Fibroblast of upper back skin (primary cell): ENCODE measurements at places on chromosomes 12 and 14.

DNA sequence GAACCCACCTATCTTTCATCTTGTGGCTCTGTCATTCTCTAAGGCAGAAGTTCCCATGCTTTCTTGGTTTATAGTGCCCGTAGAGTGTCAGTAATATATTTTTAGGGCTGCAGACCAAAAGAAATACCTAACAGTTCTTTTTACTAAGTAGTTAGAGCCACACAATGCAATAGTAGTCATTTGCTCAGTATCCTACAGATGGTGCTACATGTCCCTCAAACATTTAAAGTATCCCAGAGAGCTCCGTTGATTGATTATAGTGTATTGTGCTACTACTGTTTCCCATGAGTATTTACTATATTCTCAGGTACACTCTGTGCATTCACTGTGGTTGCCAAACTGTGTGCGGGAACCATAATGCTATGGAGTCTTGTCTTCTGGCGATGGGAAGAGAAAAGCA is 4.7 kb upstream of the PLBD1 start:
- no peak for DNase-seq

- DNase-seq = no peak
Observed at GRCh38 chr14:90398315-90398839, 1.5 kb downstream of the CALM1 start.

GRCh38 chr14:24874514-24875202 is 175.3 kb downstream of the STXBP6 start:
- no peak for DNase-seq

DNA sequence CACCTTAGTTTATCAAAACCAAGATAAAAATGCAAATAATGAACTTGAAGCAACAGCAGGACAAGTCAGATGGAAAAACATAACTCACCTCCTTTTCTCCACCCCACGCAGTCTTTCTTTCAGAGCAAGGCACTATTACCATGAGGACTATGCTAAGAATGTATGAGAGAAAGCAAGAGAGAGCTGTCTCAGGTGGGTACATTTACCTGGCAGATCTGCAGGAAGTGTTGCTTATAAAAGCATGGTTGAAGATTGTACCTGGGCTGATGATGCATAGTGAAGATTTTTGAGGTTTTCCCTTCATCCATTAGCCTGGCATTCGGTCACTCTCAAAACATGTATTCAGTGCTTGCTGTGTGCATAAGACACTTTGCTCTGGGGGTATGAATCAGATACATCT is 68.8 kb upstream of the IFNG-AS1 start:
- no peak for DNase-seq

GRCh38 chr12:67761566-67761965 is 113.0 kb downstream of the DYRK2 start:
- no peak for DNase-seq

GRCh38 chr12:14326699-14327098 is 38.8 kb upstream of the ATF7IP start:
- DNase-seq = peak; percentile 12

DNA sequence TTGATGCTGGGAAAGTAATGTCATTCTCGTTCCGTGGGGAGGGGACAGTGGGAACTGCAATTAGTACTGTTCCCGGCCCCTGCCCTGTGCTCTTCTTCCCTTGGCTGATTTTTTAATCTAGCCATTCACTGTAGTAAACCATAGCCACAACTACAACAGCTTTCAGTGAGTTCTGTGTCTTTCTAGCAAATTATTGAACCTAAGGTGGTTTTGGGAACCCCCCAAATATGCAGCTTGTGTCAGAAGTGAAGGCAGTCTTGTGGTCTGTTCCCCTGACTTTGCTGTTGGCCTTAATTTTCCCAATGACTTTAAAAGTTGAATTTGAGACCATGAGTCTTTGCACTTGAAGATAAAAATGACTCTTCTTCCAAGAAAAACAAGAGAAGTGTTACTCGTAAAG is 114.3 kb upstream of the ETV6 start:
- no peak for DNase-seq

DNA sequence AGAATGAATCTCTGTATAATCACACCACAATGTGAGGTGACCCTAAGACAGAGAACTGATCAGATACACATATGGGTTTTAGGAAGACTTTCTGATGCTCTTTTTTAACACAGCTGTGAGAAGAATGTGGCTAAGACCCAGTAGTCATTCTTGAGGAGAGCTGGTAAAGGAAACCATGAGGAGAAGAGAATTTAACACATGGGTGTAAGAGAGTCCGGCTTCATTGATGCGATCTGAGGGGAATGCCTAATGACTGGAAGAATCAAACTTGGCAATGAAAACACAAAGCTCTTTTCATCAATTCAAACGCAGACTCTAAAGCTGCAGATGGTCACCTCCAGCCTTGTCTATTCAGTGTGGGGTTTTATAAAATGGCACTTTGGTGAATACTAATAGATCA is 79.3 kb downstream of the FOXA1 start:
- no peak for DNase-seq

- DNase-seq = peak; percentile 55
Observed at GRCh38 chr14:55160989-55161388, 30.4 kb downstream of the DLGAP5 start.

GRCh38 chr12:89236748-89237383 is 115.4 kb downstream of the DUSP6 start:
- DNase-seq = no peak

DNA sequence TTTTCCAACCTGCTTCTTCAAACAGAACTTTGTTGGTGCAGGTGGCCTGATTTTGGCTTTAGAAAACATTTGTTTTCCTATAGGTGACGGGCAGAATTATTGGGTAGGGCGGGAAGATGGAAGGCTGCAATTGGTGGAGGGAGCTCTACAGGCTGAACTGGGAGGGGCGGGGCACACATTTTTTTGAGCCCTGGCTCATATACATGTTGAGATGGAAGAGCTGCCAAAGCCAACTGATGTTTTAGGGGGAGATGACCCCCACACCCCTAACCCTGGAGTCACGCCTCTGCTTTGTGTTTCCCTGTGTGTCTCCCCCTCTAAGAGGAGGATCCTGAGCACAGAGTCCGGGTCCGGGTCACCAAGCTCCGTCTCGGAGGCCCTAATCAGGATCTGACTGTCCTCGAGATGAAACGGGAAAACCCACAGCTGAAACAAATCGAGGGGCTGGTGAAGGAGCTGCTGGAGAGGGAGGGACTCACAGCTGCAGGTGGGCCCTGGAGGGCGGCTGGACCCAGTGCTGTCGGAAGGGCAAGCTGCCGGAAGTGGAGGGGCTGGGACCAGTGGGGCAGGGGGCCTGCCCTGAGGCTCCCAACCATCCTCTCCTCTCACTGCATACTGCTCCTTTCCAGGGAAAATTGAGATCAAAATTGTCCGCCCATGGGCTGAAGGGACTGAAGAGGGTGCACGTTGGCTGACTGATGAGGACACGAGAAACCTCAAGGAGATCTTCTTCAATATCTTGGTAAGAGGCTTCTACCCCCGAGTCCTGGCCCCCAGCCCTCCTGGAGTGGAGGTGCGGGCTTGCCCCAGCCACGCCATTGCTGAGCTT is 18.6 kb downstream of the AGAP2 start:
- no peak for DNase-seq

GRCh38 chr14:68364792-68365192 is 428.1 kb downstream of the ZFP36L1 start:
- DNase-seq = no peak

DNA sequence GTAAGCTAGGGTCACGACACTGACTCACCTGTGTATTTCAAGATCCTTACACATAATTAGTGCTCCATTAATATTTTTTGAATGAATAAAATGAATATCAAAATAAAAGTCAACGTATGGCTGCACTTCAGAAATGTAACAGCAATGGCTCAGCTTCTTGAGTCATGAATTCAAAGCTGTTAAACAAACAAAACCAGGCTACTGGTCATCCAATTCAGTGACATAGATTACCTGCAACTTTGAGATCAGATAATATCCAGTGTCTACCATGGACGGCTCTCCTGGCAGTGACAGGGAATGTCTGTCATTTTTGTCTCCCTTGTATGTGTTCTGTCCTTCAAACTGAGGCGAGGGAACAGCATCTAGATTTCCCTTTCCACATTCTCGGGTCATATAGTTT is 225.6 kb downstream of the EFCAB11 start:
- no peak for DNase-seq

DNA sequence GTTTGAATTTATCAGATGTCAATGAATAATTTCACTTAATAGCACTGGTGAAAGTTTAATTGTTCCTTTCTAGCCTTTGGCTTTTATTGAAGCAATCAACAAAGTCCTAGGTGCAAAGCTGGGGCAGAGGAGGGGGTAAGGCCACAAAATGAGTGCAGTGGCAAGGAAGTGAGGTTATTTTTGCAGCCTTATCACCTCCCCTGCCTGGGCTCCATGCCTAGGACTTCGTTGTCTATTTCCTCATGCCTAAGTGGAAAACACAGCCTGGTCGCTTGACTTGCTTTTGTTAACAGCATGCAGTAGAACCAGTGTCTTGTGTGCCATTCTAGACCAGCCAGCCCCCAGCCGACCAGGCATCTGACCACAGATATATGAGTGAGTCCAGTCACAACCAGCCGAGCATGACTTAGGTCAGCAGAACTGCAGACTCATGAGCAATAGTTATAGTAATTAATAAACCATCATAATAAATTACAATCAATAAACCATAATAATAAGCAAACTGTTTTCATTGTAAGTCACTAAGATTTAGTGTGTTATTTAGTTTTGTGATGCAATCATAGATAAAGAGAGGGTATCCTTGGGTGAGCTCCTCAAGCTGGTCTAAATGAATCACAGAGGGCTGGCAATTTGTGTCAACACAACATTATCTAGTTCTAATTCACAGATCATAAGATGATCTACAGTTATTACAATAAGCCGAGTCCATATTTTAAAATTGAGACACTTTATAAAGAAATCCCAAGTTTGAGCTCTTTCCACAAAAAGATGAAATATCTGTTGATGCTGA is 156.8 kb downstream of the GLT1D1 start:
- DNase-seq = no peak

GRCh38 chr12:53300187-53300586 is 692 bp downstream of the MYG1 start:
- peak; percentile 12 for DNase-seq

DNA sequence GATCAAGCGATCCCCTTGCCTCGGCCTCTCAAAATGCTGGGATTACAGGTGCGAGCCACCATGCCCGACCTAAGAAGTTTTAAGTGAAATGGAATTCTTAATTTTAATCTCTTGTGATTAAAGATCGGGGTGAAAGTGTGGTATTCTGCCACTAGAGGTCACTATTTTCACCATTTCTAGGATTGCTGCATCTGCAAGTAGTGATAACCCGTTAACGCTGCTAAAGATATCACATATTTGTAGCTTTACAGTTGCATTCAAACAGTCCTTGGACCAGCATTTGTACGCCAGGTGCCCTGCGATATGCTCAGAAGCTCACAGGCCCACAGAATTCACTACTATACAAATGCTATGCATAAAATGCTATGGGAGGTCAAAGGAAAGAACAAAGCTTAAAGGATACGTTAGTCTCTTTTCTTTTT is 19.3 kb downstream of the CCDC62 start:
- DNase-seq = peak; percentile 49

DNA sequence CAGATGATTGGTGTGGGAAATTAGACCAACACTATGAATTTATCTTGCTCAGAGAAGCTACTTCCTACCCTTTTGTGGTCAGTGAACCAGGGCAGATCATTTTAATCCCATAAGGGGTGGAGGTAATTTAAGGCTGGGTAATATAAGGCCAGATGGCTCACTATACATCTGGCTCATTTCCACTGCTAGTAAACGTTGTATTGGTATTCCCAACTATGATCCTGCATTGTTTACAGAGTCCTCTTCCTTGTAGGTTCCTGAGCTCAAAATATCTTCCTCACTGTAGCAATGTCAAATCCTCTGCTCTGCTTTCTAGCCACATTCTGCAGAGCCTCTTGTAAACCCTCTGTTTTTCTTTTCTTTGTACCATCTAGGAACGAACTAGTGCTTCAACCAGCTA is 93.0 kb upstream of the MGAT4C start:
- no peak for DNase-seq

DNA sequence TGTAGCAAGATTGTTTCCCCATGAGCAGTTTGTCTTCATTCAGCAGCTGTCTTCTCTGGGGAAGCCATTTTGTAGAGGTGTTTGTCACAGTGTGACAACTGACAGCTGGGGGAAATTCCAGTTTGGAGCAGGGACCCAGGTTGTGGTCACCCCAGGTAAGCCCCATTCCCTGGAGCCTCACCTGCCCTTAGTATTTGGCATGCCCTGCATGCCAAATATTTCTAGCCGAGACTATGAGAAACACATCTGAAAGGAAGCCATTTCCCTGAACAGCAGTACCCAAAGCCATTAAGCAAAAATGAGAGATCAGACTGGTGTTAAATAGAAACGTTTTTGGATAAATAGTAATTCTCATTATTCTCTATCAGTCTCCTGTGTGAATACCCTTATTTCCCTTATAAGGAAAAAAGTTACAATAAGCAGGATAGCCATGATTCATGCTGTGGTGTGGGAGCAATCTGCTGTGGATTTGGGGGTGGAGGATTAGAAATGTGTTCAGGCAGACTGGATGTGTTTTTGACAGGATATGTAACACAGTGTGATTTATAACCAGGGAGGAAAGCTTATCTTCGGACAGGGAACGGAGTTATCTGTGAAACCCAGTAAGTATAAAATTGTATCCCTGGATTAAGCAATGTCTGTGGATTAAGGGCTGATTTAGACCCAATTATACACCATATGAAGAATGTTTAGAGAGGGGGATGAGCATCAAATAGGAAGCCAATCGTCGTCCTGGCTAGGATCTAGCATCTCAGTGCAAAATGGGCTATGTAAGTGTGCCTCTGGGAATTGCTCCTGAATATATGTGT is 68.9 kb downstream of the DAD1 start:
- peak; percentile 39 for DNase-seq

GRCh38 chr12:49287876-49288275 is 7.1 kb upstream of the PRPH start:
- DNase-seq = no peak

- no peak for DNase-seq
Observed at GRCh38 chr14:93295541-93296220, 37.2 kb downstream of the BTBD7 start.

DNA sequence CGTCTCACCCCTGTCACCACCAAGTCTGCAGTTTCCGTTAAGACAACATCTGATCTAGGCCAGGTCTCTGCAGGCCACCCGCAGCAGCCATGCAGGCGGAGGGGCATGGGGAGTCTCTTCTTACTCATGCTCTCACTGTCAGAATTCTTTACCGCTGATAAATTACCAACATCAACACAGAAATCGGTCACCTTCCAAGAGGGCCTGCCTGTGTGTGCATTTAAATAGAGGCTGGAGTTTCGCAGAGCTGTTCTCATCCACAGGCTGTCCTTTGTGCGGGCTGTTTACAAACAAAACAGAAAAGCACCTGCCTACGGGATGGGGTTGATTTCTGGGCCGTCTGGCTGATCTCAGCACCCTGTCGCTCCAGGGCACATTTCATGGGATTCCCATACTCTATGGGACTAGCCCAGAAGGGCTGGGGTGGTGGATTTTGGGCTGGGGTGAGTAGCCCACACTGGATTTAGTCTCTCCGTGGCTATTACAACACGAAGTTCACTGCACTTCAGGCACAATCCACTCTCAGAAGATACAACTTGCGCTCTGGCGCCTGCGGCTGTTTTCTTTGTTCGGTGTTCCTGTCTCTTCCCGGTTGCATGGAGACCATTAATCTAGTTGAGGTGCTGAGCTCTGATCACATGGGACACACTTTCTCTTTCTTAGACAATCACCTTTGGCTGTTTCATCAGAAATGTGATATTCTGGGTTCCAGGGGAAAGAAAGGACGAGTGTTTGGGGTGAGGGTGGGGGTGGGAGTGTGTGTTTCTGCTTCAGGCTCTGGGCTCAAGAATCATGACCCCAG is 331.1 kb downstream of the GLT1D1 start:
- no peak for DNase-seq
